ENCODE measurements at places on chromosomes 3 and 15.

GRCh38 chr3:50154840-50155490, at the start of gene SEMA3F:
SEMA3F (plus strand) TSS chr3:50155324; CDS start chr3:50159623, 4,299 bp downstream.
- peak; percentile 44 for DNase-seq

DNA sequence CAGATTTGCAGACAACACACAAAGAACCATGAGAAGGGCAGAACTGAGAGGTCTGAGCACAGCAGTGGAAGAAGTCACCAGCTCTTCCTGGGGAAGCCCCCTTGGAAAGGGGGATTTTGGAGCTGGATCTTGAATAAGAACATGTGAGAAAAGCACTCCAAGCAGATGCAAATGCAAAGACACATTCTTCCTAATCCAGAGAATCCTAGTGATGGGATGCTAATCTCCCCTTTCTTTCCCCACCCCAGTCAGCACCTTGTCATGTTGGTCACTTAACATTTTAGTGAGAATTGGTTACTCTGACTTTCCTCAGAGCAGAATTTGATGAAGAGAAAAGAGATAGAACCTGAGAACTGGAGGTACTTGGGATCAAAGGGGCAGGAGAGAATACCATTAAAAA, 148.5 kb downstream of the SSR3 start:
- no peak for DNase-seq

- no peak for DNase-seq
Observed at GRCh38 chr3:46380471-46381221, 9.9 kb downstream of the CCR5 start.

DNA sequence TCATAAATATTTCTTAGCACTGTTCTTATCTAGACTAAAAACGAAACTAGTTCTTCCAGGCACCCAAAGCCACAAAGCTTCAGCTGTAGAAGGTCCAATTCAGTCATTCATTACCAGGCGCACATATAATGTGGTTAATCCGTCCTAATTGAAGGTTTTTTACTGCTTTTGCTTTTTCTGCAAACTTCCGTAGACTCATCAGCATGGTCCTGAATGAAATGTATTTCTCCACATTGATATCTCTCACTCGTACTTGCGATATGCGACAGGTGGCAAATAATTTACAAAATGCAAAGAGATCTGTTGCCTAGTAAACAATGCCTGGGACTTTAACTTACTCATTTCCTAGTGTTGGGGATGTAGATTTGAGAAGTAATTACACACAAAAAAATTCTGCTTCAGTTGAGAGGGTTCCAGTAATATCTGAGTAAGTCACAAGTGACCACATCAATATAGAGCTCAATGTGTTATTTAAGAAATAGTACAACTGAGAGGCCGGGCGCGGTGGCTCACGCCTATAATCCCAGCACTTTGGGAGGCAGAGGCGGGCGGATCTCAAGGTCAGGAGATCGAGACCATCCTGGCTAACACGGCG, 75.0 kb upstream of the MBNL1 start:
- DNase-seq, result peak; percentile 59

DNA sequence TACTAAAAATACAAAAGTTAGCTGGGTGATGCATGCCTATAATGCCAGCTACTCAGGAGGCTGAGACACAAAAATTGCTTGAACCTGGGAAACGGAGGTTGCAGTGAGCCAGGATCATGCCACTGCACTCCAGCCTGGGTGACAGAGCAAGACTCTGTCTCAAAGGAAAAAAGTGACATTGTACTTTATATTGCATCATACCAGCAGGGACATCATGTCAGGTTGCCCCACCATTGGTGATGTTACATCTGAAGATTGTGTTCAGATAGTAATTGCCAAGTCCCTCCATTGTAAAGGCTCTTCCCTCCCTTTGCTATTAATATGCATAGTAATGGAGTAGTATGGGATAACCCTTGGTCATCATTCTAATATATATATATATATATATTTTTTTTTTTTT, 44.8 kb downstream of the FOXL2 start:
- no peak for DNase-seq

- no peak for DNase-seq
Observed at GRCh38 chr3:119331661-119332060, 37.5 kb downstream of the ARHGAP31 start.

- DNase-seq, result no peak
Observed at GRCh38 chr15:51198701-51199232, 104.1 kb upstream of the TNFAIP8L3 start.

GRCh38 chr3:40691452-40691861, 166.7 kb downstream of the ZNF621 start:
- no peak for DNase-seq

- no peak for DNase-seq
Observed at GRCh38 chr3:191216510-191216909, 17.5 kb downstream of the OSTN start.

- no peak for DNase-seq
Observed at GRCh38 chr15:73620078-73620477, 13.1 kb downstream of the NPTN start.

- no peak for DNase-seq
Observed at GRCh38 chr3:171194965-171195364, 168.4 kb upstream of the SLC2A2 start.

DNA sequence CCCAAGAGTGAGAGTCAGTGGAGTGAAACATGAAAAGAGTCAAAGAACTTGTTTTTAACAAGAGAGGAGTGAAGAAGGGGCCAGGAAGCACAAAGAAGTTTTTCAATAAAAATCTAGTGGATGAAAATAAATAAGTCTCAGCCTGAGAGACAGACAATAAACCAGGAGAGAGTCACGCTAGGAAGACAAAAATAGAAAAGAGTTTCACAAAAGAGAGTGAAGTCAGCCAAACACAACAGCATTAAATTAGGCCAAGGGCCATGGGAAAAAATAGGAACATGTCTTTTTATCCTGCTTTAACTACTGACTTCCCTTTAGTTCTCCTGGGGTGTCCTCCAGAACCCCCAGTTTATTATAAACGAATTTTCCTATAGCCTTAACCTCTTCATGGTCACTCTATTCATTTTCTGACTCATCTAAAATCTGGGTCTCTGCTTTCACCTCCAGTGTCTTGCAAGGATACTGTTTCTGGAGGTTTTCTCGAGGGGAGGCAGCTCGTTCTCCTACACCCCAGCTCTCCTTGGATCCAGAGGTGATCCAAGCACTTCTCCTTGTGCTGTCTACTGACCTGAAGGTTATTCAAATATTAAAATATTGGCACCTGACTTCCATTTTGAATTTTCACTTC, 571.5 kb upstream of the PPP2R3A start:
- DNase-seq, result no peak

- DNase-seq, result no peak
Observed at GRCh38 chr3:4581920-4582611, 88.9 kb downstream of the ITPR1 start.

DNA sequence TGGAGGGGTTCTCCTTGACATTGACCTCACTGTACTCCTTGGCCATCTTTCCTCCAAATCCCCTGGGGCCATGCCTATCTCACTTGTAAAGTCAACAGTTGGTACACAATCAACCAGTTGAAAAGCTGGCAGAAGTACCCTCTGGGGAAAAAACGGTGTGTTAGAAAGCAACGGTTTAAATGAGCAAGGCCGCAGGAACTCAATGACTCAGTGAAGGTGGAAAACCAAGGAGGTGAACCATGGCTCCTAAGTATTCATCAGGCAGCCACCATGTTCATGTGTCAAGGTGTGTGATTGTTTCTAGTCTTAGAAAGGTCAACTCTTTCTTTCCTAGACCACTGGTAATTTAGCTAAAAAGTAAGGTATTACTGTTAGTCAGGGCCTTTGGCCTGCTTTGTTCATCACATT, 130.9 kb upstream of the SATB1 start:
- no peak for DNase-seq

GRCh38 chr3:42537350-42537749, 34.9 kb downstream of the VIPR1 start:
- no peak for DNase-seq

DNA sequence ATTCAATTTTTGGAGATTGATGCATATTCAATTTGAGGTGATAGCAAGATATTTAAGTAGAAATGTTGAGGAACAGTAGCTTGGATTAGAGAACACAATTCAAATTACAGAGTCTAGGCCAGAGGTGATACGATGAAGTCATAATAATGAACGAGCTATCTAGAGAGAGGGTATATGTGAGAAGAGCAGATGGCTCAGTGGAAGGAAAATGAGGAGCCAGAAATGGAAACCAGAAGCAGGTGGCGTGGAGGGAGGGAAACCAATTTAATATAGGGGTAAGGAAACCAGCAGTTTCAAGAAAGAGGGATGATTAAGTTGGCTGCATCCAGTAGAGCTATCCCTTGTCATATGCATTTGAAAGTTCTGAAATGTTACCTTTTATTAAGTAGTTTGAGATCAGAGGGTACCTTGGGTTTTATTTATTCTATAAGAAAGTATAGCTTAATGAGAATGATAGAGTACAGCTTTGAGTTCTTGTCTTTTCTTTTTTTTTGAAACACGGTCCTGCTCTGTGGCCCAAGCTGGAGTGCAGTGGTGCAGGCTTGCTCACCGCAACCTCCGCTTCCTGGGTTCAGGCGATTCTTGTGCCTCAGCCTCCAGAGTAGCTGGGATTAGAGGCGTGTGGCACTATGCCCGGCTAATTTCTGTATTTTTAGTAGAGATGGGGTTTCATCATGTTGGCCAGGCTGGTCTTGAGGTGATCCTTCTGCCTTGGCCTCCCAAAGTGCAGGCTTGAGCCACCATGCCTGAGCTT, 22.1 kb downstream of the NCK1 start:
- DNase-seq, result no peak

DNA sequence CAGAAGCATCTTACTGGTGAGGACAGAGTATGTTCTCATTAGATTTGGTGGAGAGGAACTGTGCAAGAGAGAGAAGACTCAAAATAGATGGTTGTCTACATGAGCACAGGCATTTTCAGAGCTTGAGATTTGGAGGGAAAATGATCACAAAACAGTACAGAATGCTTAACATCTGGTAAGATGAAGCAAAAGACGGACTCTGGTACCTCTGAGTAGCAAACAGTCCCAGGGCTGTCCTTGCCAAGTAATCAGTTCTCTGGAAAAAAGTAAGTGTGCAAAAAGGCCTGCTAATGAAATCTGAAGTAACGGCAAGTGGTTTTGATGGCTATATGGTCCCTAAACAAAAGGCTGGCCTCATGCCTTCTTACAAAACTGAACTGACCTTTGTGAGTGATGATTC, 414.2 kb downstream of the CNTN4 start:
- DNase-seq, result no peak

- DNase-seq, result no peak
Observed at GRCh38 chr3:8567784-8568575, 66.4 kb downstream of the LMCD1 start.

DNA sequence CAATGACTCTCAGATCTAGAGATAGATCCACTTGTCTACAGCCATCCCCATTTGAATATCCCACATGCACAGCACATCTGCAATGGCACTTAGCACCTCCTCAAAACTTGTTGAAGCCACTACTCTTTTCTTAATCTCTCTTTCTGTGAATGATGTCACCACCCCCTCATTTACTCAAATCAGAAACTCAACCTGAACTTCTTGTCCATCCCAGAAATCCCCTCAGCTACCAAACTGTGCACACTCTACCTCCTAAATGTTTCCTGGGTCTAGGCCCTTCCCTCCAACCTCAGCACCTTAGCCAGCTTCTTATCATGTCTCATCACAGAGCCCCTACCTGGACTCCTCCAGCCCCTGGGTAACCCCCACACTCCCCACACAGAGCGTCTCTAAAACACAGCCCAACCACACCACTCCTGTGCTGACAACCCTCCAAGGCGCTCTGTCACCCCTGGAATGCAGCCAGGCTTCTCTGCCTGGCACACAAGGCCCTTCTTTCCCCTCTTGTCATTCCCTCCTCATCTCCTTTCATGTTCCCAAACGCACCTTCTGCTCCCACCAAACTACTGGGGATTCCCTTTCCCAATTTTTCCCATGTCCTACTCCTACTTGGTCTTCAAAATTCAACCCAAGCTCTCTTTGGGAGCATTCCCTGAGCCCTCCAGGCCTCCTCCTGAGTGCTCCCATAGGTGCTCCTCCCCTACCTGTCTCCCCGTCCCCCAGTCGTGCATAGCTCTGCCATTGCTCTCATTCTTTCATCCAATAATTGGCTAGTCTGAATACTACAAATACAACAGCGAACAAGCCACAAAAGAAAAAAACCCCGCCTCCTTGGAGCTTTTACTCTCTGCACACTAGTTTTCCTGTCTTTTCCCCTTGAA, 39.8 kb upstream of the ZBTB38 start:
- DNase-seq, result no peak

- DNase-seq, result no peak
Observed at GRCh38 chr3:126423191-126424038, 28.7 kb downstream of the CFAP100 start.

DNA sequence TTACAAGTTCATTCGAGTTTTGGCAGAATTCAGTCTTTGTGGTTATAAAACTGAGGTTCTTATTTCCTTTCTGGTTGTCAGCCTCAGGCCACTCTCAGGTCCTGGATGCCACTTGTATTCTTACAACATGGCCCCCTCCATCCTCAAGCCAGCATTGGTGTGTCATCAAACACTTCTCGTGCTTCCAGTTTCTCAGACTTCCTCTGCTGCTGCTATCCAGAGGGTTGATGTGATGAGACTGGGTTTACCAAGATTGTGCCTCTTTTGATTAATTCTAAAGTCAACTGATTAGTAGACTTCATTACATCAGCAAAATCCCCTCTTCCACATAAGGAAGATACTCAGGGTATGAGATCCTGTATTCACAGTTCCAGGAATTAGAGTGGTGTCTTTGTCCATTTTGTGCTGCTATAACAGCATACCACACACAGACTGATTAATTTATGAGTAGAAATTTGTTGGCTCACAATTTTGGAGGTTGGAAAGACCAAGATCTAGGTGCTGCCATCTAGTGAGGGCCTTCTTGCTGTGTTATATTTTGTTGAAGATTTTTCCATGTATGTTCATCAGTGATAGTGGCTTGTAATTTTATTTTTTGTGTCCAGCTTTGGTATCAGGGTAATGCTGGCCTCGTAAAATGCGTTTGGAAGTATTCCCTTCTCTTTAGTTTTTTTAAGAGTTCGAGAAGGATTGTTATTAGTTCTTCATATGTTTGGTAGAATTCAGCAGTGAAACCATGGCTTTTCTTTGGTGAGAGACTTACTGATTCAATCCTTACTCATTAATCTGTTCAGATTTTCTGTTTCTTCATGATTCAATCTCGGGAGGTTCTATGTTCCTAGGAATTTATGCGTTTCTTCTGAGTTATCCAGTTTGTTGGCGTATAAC, 11.1 kb downstream of the LRCH3 start:
- DNase-seq, result peak; percentile 28

- no peak for DNase-seq
Observed at GRCh38 chr3:170523248-170523647, 62.6 kb downstream of the SLC7A14 start.

GRCh38 chr15:95503640-95504225, 826.8 kb upstream of the NR2F2 start:
- no peak for DNase-seq

DNA sequence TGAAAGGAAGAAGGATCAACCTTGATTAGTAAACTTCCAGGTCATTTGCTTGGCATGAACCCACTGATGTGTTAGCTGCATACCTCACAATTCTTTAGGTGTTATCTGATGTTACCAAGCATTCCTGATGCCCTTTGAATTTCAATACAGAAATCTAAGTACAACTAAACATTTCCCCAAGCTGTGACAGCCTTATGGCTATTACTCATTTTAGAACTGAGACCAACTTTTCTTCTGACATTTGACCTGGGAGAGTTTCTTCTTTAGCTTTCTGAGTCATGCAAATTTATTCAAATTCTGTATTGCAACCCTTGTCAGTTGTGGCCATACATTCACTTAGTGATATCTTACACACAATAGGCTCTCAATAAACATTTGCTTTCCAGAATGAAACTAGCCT, 124.3 kb downstream of the TIGIT start:
- no peak for DNase-seq
